ENCODE measurements at places on chromosomes 7 and 10.

DNA sequence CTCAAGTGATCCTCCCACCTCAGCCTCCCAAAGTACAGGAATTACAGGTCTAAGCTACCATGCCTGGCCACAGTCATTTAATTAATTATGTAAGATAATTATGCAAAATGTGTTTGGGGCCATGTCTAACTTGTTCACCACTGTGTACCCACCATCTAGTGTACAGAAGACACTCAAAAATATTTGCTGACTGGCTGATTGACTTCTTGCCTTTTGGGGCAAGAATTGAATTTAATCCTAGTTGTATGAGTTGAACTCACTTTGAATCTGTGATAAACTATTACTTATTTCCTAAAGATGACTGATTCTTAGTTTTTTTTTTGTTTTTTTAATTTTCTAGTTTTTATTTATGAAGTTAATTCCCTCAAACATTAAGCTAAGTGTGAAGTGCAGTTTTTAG is 15.8 kb upstream of the ZC3HAV1L start:
- peaks cover 55% of the 10 kb centered on the region for H3K36me3 ChIP-seq
- no peaks in the 10 kb centered on the region for H3K27me3 ChIP-seq
- H3K27ac ChIP-seq: no peak overlapping the region
- peaks cover under 1% of the 10 kb centered on the region for H3K4me1 ChIP-seq
- no peak for DNase-seq
- H3K4me3 ChIP-seq: no peak overlapping the region

GRCh38 chr7:40299097-40299496 is 164.3 kb downstream of the SUGCT start:
- no peaks in the 10 kb centered on the region for H3K4me1 ChIP-seq
- no peaks in the 10 kb centered on the region for H3K27me3 ChIP-seq
- no peak for DNase-seq
- H3K4me3 ChIP-seq: no peak overlapping the region

DNA sequence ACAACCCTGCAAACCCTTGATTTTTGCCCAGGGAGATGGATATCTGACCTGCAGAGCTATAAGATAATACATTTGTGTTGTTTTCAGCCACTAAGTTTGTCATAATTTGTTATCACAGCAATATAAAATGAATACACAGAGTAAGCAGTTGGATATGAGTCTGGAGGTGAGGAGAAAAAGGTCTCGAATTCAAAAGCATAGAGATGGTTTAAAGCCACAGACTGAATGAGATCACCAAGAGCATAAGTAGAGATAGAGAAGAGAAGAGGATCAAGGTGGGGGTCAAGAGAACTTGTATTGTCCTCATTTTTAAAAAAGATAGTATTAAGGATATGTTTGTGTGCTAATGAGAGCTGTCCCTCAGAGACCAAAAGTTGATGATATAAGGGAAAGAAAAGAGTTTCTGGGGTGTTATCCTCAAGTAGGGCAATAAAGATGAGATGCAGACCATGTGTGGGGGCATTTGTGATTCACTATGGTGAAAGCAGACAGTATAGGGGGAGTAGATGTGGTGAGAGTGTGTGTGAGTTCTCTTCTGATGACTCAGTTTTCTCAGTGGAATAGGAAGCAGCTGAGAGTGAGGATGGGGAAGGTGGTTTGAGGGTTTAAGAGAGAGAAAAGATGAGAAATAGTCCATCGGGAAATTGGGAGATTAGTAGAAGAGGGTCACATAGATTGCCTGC is 25.8 kb upstream of the PCGF5 start:
- no peaks in the 10 kb centered on the region for H3K36me3 ChIP-seq
- no peak overlapping the region for H3K27ac ChIP-seq
- no peak for DNase-seq
- H3K4me3 ChIP-seq: no peak overlapping the region
- peaks cover 46% of the 10 kb centered on the region for H3K4me1 ChIP-seq

GRCh38 chr7:71896535-71896934 is 515.6 kb downstream of the CALN1 start:
- no peaks in the 10 kb centered on the region for H3K36me3 ChIP-seq
- H3K27me3 ChIP-seq: no peaks in the 10 kb centered on the region
- no peak overlapping the region for H3K27ac ChIP-seq

DNA sequence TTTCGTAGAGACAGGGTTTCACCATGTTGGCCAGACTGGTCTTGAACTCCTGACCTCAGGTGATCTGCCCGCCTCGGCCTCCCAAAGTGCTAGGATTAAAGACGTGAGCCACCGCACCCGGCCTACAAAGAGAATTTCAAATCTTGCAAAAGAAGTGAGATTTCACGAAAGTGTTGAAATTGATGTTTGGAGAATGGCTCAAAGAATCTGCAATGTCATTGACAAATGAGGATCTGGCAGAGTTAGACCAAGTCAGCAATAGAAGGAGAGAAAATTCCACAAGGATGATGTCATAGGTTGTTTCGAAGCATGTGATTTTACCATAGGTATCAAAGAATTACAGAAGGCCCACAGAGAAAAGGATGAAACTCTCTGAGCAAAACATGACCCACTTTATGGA is 71.7 kb downstream of the LYZL2 start:
- H3K36me3 ChIP-seq: no peaks in the 10 kb centered on the region
- no peaks in the 10 kb centered on the region for H3K27me3 ChIP-seq
- no peak overlapping the region for H3K4me3 ChIP-seq
- no peak for DNase-seq
- H3K4me1 ChIP-seq: no peaks in the 10 kb centered on the region
- no peak overlapping the region for H3K27ac ChIP-seq

DNA sequence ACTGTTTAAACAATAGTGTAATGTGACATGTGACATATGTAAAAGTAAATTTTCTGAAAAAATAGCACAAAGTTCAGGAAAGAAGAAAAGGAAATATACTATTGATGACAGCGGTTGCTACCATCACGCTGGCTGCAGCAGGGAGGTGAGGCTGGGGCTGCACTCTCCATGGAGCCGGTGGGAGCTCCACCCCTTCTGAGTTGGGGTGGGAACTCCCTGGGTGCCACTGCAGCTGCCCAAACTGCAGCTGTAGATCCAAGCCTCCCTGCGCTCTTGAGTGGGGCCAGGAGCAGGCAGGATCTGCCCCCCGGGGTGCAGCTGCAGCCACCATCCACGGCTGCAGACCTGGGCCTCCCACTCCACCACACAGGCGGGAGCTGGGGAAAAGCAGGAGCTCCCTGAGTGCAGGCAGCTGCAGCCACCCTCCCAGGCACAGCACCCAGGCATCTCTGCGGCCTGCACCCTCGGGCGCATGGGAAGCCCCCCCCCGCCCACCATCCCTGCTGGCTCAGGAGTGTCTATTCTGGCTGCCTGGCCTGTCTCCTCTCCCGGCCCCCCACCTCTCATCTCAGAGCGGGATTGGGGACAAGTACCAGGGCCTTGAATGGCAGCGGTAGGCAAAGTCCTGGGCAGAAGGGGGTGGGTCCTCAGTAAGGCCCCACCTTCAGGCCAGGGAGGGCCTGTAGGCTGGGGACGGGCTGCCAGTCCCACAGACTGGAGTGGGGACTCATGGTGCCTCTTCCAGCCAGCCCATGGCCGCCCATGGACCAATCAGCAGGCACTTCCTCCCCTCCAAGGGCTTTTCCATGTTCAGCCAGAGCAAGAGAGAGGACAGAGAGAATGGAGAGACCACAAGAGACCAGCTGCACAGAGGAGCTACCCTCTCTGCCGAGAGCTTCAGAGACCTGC is 50.1 kb downstream of the TNS3 start:
- no peak overlapping the region for H3K27ac ChIP-seq
- no peak overlapping the region for H3K4me3 ChIP-seq
- no peaks in the 10 kb centered on the region for H3K27me3 ChIP-seq
- no peaks in the 10 kb centered on the region for H3K4me1 ChIP-seq
- H3K36me3 ChIP-seq: no peaks in the 10 kb centered on the region
- no peak for DNase-seq

GRCh38 chr7:128796327-128796726 is 4.6 kb downstream of the CCDC136 start:
- H3K27me3 ChIP-seq: no peaks in the 10 kb centered on the region
- H3K36me3 ChIP-seq: no peaks in the 10 kb centered on the region
- no peak overlapping the region for H3K27ac ChIP-seq
- H3K4me3 ChIP-seq: no peak overlapping the region

GRCh38 chr10:44064987-44065787 is 319.7 kb downstream of the CXCL12 start:
- no peaks in the 10 kb centered on the region for H3K4me1 ChIP-seq
- H3K27ac ChIP-seq: no peak overlapping the region
- no peaks in the 10 kb centered on the region for H3K36me3 ChIP-seq
- DNase-seq: no peak
- no peak overlapping the region for H3K4me3 ChIP-seq

- H3K4me1 ChIP-seq: no peaks in the 10 kb centered on the region
- H3K27me3 ChIP-seq: no peaks in the 10 kb centered on the region
- H3K4me3 ChIP-seq: no peak overlapping the region
- DNase-seq: no peak
- H3K36me3 ChIP-seq: no peaks in the 10 kb centered on the region
Measured at GRCh38 chr7:33781796-33782195, 123.5 kb upstream of the BMPER start.

- no peak overlapping the region for H3K4me3 ChIP-seq
- no peaks in the 10 kb centered on the region for H3K36me3 ChIP-seq
- H3K27ac ChIP-seq: no peak overlapping the region
- DNase-seq: no peak
- H3K27me3 ChIP-seq: peaks cover 62% of the 10 kb centered on the region
- H3K4me1 ChIP-seq: peaks cover 23% of the 10 kb centered on the region
Measured at GRCh38 chr7:25852211-25852938, 299.6 kb upstream of the NFE2L3 start.

DNA sequence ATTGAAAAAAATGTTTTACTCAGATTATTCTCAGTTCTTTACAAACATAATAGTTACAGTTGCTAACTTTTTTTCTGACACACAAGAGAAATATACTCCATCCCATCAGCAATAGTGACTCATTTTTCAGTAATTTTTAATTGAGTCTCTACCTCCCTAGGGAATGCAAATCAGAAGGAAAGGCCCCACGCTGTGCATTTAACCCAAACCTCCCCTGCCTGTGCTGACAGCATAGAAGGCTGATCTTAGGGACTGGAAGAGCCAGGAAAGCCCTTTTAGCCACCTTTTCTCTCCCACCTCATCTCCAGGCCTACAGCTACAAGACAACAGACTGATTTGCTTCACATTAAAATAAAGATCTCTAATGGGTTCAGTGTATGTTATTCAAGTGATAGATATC is 24.7 kb upstream of the PIK3CG start:
- H3K27me3 ChIP-seq: no peaks in the 10 kb centered on the region
- no peaks in the 10 kb centered on the region for H3K4me1 ChIP-seq

GRCh38 chr7:50728184-50728583 is 54.5 kb downstream of the GRB10 start:
- H3K27ac ChIP-seq: no peak overlapping the region
- H3K27me3 ChIP-seq: no peaks in the 10 kb centered on the region
- H3K4me3 ChIP-seq: no peak overlapping the region
- no peak for DNase-seq
- no peaks in the 10 kb centered on the region for H3K36me3 ChIP-seq
